ENCODE measurements at places on chromosomes 5 and 9.

DNA sequence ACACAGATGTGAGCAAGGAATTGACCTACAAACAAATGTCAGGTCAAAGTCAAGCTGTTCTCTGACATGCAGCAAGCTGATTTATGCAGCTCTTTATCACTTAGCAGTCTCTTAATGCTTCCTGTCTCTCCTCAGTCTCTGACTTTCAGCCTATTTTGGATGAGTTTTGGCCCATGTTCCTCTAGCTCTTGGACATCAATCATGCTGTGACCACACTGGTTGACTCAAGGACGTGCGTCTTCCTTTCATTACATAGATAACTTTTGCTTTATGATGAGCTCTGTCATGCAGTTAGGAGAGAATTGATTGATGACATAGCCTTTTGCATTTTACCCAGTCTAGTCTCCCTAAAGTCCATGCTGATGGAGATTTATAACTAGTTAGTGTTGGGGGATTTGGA lies 9.4 kb upstream of the REEP5 start:
- no peak for DNase-seq

GRCh38 chr9:27125030-27125429 lies 16.0 kb downstream of the TEK start:
- no peak for DNase-seq

- DNase-seq = no peak
Observed at GRCh38 chr5:39161578-39161977, 57.8 kb downstream of the FYB1 start.

- DNase-seq = no peak
Observed at GRCh38 chr5:97534166-97534565, 351.1 kb upstream of the RIOK2 start.

GRCh38 chr5:11791792-11792191 lies 112.5 kb downstream of the CTNND2 start:
- no peak for DNase-seq

GRCh38 chr9:130542038-130542437 lies 37.3 kb upstream of the FUBP3 start:
- DNase-seq = no peak

DNA sequence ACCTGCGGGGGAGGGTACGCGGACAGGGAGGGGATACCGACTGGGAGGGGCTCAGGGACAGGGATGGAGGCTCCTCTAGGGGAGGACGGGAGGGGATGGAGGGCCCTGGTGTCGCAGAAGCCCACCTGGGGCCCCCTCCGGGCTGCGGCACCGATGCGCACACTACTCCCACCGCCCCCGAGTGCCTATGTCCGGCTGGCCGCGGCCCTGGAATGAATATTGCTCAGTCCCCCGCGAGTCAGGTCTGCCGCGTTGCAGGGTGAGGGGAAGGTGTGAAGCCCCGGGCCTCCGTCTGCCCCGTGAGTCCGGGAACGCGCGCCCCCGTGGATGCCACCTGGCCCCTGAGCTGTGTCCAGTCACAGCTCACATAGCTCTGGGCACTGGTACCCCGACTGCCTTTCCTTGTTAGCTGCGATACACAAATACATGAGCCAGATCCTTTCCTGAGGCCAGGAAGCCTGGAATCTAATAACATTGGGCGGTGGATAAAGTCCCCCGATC lies 44.5 kb upstream of the PRSS3 start:
- DNase-seq = no peak

DNA sequence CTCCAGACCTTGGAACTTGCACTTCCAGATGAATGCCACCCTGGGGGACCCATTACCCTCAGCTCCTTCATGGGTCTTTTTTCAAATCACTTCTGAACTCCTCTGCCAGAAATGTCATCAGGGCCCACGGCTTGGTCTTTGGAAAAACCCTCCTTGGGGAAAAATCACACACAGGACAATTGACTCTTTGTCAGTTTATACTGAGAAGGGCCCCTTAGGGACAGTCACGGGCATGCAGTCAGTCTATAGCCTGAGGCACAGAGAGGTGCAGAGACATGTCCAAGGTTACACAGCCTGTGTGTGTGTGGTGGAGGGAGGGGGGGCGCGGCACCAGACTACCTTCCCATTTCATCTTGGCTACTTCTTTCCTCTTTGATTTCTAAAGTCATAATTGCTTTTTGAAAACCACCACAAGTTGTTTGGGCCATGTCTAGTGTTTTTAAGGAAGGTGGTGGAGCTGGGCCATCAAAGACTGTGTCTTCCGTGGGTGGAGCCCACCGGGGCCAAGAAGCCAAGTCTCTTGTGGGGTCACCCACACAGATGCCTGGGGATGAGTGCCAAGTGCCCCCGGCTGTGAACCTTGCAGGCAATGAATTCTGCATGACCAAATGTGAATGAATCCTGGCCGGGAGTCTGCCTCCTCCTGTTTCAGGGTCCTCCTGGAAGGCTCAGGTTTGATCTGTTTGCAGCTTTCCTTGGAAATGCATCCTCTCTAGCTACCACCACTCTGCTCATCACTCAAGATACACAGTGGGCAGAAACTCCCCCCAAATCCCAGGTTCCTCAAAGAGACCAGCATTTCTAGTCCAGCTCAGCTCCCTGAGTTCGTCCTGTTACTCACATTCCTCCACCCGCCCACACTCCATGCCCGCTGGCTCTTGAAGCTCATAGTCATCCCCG lies 200.1 kb upstream of the TBC1D2 start:
- DNase-seq = no peak

DNA sequence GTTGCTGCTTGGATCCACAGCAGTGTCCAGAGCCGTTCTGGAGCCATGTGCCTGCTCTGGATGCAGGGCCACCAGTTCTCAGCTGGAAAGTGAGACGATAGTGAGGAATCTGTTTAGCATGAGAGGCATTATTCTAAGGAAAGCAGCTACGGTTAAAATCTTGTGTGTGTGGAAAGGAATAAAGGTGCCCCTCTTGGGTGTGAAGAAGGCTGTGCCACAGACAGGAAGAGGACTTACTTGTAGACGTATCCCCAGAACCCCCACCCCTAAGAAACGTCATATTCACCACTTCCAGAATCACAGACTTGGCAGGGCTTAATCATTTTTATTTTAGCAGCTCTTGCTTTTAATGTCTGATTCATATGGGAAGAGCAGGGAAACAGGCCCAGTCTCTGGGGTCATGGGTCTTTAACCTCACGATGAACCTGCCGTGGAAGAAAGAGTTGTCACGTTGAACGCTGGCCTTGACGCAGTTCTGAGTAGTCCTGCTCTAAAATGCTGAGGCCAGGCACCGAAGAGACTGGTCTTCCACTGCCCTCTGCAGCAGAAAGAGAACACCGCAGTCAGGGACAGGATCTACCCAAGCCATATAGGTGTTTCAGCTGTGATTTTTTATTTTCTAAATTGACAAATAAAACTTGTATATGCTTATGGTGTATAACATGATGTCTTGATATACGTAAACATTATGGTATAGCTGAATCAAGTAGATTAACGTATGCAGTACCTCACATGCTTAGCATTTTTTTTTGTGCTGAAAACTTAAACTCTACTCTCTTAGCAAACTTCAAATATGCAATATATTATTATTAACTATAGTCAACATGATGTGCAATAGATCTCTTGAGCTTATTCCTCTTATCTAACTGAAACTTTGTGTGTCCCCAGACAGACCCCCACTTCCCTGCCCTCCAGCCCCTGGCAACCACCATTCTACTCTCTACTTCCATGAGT lies 38.8 kb downstream of the CARTPT start:
- no peak for DNase-seq

All from activated CD4-positive, CD25-positive, alpha-beta regulatory T cell treated with anti-CD3 and anti-CD28 coated beads, Interleukin-2, amount 50 U/mL, for 72 hours (primary cell).